A549 treated with Hydrocortisone at 1 μM for 4 hours (cell line): ENCODE measurements at places on chromosomes 3 and 15. TPM values are rescaled to one million over a fixed set of nuclear protein-coding genes. Genes with fewer than 3 reads are reported as not detected.

Gene TMC3
- total RNA-seq, result not detected in 5 replicates

Gene TTLL3
- total RNA-seq, result 7.1 to 7.8 TPM (median 7.4 TPM) in 5 replicates

Gene ALG1L2
- total RNA-seq, result not detected in 5 replicates

Gene RBP2
- not detected in 5 replicates for total RNA-seq

Gene GABRA5
- total RNA-seq, result 85.8 to 136 TPM (median 104 TPM) in 5 replicates
